Small intestine (tissue), 16 donors: ENCODE measurements at places on chromosomes 2 and 18. TPM values are rescaled to one million over a fixed set of nuclear protein-coding genes. Genes with fewer than 3 reads are reported as not detected.

- DNase-seq: peak; percentile 28
Measured at GRCh38 chr2:199940373-199940772, 14.9 kb downstream of the TYW5 start.

Gene UCN
- polyA plus RNA-seq: 8.9 TPM

- DNase-seq: no peak
Measured at GRCh38 chr2:46015671-46016070, 281.5 kb upstream of the EPAS1 start.

Gene HAAO
- polyA plus RNA-seq: 147 TPM

GRCh38 chr18:63272638-63273037, 46.9 kb downstream of the BCL2 start:
- DNase-seq: no peak

Gene RFTN2
- 2.7 TPM for polyA plus RNA-seq

Gene IL36A
- polyA plus RNA-seq: not detected

GRCh38 chr2:119149611-119150010, 8.9 kb downstream of the C1QL2 start:
- no peak for DNase-seq

- peak; percentile 42 for DNase-seq
Measured at GRCh38 chr2:8628179-8628865, 53.5 kb upstream of the ID2 start.

GRCh38 chr2:71599646-71600236, 146.4 kb downstream of the DYSF start:
- no peak for DNase-seq

DNA sequence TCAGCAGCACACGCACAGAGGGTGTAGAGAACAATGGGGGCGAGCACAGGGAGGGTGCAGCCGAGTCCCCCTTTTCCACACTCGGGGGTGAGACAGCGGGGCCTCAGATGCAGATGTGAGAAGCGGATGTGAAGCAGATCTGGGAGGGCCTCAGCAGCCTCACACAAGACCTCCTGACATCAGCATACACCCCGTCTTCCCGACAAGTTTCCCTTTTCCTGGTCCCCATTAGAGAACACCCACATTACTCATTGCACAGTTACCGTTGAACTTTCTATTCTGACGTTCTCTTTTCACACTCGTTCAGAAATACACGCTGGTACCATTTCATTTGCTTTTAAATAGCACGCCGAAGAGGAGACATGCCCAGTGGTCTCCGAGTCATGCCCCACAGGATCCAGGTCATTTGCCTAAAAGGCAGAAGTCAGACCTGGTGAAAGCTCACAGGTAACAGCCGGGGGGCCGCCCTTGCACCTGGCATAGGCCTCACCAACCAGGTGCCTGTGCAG, 129.5 kb upstream of the ID2 start:
- DNase-seq: no peak

DNA sequence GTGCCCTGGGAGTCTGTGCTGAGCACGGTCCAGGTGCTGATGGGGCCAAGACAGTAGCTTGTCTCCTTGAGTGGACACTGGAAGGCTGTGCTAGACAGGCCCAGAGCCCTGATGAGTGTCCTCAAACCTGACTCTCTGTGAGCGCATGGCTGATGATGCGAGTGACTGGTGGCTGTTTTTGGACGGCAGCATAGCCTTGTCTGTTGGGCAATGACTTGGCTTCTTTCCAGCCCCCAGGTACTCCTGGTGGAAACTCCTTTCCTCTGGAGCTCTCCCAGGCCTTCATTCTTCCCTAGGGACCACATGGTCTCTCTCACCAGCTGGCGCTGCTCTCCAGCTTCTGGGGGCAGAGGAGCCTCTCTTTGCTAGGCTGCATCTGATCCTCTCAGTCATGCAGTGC, 207.6 kb upstream of the SMIM21 start:
- no peak for DNase-seq

Gene ANKRD30B
- polyA plus RNA-seq: not detected

Gene ALPI
- 261 TPM for polyA plus RNA-seq

DNA sequence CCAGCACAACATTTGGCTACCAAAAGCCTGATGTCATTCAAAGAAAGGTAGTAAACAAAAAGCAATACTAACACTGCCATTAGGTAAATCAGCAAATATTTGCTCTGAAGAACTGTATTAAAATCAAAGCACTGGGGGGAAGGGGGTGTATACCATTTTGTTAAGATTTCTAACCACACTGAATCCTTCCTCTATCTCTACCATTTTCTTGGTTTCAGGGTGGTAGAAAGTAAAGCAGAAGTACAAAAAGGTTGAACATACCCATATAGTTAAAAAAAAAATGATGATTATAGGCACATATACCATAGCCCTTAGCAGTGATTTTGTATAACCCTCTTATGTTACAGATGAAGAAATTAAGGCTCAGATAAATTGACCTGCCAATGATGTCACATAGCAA, 437.6 kb downstream of the ZEB2 start:
- no peak for DNase-seq

DNA sequence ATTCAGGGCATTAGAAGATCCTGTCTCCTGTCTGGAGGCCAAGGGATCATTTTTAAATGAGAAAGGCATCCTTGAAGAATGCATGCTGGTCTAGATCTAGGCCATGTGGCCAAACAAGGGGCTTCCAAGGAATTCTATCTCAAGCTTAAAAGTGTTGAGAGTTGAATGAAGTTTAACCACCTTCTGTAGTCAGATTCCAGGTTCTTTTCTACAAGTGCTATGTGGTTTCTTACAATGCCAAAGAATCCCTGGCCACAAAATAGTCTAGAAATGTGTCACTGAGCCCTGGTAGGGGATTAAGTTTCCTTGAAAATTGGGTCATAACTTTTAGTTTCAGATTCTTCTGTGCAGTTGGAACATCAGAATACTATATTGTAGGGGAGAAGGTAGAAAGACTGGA, 640.7 kb upstream of the ACVR2A start:
- DNase-seq: no peak

Gene SEPTIN2
- polyA plus RNA-seq: 171 TPM

Gene C2orf76
- 11.2 TPM for polyA plus RNA-seq

Gene TMEM169
- 3.2 TPM for polyA plus RNA-seq

DNA sequence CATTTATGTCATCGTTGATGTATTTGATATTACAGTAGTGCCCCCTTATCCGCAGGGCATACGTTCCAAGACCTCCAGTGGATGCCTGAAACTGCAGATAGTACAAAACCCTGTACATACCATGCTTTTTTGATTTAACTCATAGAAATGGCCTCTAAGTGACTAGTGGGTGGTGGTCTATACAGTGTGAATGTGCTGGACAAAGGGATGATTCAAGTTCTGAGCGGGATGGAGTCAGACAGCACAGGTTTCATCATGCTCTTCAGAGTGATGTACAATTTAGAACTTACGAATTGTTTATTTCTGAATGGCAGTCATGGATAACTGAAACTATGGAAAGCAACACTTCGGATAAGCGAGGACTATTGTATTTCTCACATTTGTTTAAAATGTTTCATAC, 473.1 kb upstream of the FANCL start:
- no peak for DNase-seq

Gene LGALSL
- polyA plus RNA-seq: 28.6 TPM

- no peak for DNase-seq
Measured at GRCh38 chr2:207892716-207893402, 123.2 kb upstream of the FZD5 start.

DNA sequence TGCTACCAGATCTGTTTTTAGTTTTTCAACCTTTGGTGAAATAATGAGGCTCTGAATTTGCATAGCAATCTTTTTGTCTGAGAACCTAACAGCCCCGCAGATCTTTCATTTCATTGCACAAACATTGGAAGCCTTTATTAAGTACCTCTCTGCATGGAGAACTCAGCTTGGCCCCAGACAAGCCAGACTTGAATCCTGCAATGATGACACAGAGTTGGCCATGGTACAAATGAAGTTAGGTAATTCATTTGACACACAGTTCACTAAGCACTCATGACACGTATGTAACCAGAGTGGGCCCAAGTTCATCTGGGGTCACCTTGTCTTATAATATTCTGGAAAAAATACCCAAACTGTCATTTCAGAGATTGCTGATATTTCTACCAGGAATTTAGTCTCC, 439.1 kb upstream of the ID2 start:
- no peak for DNase-seq

DNA sequence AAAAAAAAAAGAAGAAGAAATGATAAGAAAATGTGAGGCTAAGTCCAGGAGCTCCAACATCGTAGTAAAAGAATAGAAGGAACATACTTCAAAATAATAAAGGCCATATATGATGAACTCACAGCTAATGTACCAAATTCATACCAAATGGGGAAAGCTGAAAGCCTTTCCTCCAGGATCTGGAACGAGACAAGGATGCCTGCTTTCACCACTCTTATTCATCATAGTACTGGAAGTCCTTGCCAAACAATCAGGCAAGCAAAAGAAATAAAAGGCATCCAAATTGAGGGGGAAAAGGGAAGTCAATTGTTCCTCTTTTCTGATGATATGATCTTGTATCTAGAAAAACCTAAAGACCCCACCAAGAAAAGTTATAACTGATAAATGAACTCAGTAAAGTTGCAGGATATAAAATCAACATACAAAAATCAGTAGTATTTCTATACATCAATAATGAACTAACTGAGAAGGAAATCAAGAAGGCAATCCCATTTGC, 170.6 kb downstream of the METTL4 start:
- no peak for DNase-seq

Gene CYP27C1
- polyA plus RNA-seq: 1.2 TPM

GRCh38 chr2:224027070-224027469, 12.0 kb downstream of the SERPINE2 start:
- DNase-seq: no peak

DNA sequence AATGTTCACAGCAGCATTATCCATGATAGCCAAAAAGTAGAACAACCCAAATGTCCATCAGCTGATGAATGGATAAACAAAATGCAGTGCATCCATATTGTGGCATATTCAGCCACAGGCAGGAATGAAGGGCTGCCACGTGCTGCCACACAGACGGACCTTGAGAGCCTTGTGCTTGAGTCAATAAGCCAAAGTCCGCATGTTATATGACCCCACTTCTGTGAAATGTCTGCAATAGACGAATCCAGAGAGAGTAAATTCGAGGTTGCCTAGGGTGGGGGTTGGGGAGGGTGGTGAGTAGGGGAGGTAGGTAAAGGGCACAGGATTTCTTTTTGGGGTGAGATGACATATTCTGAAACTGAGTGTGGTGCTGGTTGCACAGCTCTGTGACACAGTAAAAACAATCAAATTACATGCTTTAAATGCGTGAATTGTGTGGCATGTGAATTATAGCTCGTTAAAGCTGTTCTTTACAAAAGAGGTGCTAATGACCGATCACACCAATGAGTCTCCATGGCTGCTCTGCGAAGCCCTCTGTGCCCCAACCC, 38.9 kb upstream of the LDLRAD4 start:
- peak; percentile 94 for DNase-seq

DNA sequence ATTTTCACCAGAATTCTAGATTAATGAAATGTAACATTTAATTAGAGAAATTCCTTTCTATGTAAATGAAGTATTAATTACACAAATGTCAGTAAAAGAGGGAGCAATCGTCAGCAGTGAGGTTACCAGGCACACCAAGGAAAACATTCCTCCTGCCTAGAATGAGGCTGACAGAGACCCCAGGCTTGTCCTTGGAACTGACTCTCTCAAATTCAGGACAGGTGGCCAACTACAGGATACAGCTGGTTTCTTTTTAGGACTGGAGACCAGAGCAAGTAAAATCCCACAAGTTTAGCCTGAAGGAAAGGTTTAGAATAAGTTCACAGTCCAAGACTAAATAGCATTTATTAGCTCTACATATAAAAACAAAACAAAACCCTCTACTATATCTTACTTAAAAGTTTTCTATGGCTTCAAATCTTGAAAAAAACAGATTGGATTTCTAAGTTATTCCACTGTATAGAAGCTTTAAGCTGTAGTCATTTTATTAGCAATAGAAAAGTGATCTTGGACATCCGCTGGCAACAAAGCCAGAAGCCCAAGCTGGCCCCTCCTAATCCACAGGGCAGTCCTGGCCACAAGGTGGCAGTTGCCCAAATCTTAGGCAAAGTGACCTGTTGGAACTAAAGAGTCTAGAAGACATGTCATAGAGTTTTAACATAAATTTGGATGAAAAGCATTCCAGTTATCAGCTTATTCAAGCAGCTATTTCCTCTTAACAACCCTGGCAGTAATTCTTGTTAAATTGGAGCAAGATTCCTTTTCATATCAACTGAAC, 81.0 kb downstream of the SP3 start:
- peak; percentile 58 for DNase-seq

Gene RASGRP3
- polyA plus RNA-seq: 7.9 TPM

DNA sequence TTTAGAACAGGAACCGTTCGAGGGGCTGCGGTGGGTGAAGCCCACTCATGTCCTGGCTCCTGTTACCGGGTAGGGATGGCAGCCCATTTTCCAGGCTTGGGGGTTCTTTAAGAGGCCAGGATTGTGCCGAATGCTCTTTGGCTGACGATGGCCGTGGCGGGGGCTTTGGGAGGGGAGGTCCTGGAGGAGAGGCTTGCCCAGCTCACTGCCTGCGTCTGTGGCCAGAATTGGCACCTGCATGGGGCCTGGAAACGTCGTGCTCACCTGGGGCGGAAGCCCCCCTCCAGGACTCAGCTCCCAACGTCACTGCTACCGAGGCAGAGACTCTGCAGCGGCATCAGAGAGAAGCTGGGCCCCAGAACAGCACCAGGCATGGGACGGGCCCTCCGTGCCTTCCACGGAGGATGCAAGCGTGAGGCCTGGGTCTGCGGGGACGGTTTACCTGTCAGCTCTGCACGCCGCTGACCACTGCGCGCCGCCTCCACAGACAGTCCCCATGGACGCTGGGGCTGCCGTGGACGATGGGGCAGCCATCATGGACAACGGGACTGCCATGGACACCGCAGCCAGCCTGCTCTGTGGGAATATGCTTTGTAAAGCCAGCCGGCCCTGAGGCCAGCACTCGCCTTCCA, 82.9 kb downstream of the NFATC1 start:
- no peak for DNase-seq

Gene VAMP5
- polyA plus RNA-seq: 110 TPM

DNA sequence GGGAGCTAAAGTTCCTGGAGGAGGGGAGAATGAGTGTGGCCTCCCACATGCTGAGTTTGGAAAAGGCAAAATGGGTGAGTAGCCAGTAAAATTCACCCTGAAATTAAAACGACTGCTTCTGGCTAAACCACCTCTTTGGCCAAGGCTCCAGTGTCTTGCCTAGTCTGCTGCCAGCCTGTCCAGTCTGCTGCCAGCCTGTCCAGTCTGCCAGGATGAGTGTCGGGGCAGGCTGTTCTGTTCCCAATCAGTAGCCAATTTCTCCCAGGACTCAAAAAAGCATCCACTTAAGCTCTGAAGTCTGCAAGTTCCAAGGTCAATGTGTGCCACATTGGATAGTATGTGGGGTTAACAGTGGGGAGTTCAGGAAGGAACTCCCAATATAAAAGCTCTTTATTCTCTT, 134.6 kb upstream of the KLHL29 start:
- no peak for DNase-seq

Gene MARCHF4
- polyA plus RNA-seq: 0.82 TPM

- no peak for DNase-seq
Measured at GRCh38 chr2:74646201-74646600, 1.9 kb downstream of the M1AP start.

Gene KCNG2
- 0.30 TPM for polyA plus RNA-seq

- no peak for DNase-seq
Measured at GRCh38 chr2:167398873-167399272, 510.6 kb downstream of the XIRP2 start.
